ENCODE measurements at places on chromosomes 16 and 17.

GRCh38 chr17:36657763-36658490 lies 56.5 kb downstream of the MRM1 start:
- DNase-seq, result peak; percentile 28

DNA sequence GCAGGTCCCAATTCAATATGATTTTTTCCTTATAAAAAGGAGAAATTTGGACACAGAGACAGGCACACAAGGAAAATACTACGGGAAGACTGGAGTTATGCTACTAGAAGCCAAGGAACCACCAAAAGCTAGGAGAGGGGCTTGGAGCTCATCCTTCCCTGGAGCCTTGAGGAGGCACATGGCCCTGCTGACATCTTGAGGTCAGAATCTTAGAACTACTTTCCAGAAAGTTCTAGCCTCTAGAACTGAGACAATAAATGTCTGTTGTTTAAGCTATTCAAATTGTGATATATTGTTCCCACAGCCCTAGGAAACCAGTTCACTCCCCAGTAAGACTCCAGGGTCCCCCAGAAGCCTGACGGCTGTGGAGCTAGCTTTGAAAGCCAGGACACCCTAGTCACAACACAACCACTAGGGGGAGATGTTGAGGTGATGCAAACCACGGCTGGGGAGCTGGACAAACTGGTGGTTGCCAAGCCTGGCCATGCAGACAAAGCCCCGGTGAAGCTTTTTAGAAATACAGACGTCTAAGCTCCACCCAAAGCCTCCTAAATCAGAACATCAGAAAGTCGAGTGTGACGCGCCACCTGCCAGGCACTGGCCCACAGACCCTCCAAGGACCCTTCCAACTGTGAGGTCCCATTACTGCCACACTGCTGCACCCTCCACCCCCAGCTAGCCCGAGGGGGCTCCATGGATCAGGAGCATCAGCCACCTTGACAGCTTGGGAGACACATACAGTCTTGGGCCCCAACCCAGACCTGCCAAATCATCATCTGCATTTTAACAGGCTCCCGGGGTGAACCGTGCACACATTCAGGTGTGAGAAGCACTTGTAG lies 106.4 kb downstream of the SLC39A11 start:
- DNase-seq, result peak; percentile 85

DNA sequence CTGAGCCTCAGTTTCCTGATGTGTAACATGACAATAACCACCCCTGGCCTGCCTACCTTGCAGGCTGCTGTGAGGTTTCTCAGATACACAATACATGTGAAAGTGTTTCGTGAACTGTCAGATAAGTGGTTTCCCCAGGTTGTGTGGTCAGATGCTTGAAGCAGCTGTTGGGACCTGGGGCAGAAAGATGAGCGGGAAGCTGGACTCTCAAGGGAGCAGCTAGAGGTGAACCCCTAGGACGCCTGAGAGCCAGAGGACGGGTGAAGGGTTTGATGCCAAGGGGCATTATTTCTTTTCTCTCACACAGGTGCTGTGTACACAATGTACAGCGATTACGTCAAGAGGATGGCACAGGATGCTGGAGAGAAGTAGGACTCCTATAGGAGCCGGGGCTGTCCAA lies 2.3 kb downstream of the HIGD1B start:
- DNase-seq, result no peak

DNA sequence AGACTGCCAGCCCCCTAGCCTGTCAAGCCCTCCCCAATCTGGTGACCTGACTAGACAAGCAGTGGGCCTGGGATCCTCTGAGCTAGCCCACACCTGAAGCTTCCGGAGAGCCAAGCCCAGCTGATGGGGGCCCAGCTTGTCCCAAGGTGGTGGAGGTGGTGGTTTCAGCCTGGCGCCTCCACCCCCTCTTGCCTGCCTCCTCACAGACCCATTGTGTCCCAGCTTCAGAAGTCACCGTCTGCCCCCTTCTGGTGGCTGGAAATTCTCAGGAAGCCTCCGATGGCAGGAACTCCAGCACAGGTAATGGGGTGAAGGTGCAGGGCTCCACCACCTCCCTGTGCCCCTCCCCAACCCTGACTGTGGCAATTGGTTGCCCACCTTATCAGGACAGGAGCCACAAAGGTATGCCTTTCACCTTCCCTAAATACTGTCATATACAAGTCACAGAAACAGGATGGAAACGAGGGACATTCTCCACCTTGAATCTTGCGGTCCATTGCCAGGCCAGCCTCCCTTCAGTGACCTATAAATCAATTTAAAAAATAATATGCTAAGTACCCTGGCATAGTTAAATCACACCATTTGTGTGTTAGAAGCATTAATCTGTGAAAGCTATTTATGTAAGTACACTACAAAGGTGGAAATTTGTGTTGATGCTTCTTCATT lies 66.0 kb upstream of the ZNF423 start:
- DNase-seq, result peak; percentile 54

DNA sequence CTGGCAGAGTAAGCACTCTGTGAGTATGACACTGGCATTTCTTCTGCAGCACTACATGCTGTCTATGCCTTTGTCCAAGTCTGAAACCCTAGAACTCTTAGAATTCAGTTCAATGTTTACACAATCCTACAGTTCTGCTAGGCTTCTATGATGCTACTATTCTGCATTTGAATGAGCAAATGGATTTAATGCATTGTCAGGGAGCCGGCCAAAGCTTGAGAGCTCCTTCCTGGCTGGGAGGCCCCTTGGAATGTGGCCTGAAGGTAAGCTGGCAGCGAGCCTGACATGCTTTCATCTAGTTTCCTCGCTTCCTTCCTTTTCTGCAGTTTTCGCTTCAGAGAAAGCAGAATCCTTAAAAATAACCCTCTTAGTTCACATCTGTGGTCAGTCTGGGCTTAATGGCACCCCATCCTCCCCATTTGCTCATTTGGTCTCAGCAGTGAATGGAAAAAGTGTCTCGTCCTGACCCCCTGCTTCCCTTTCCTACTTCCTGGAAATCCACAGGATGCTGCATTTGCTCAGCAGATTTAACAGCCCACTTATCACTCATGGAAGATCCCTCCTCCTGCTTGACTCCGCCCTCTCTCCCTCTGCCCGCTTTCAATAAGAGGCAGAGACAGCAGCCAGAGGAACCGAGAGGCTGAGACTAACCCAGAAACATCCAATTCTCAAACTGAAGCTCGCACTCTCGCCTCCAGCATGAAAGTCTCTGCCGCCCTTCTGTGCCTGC lies at the start of gene CCL2:
Gene CCL2, plus strand, starts transcription at position 635 of the 730 bp plus-strand sequence. Its CDS starts 65 bp downstream, at position 700.
- DNase-seq, result peak; percentile 78

DNA sequence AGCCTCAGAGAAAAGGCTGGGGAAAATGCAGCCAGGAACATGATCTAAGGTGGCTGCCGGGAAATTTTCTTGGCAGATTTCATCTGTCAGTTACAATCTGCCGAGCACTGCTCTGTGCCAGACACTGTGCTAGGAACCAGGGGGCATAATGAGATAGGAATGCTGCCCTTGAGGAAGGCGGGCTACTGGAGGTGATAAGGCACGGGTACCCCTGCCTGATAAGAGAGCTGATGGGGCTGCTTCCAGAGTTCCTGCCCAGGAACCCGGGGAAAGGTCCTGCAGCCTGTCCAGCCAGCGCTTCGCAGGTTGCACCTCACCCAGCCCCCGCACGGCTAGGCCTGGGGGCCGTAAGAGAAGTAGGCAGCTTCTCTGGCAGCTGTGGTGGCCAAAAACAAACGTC lies 3.1 kb downstream of the SCNN1G start:
- no peak for DNase-seq

All from GM23248 (cell line).